ENCODE measurements at places on chromosomes 6 and 20.
A peak's percentile ranks its signal among the peaks of the same experiment; 100 is the strongest.

DNA sequence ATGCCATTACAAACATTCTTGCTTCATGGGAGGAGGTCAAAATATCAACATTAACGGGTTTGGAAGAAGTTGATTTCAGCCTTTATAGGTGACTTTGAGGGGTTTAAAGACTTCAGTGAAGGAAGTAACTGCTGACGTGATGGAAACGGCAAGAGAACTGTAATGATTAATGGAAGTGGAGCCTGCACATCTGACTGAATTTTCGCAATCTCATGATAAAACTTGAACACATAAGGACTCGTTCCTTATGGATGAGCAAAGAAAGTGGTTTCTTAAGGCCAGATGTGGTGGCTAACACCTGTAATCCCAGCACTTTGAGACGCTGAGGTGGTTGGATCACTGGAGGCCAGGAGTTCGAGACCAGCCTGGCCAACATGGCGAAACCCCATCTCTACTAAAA is 226.1 kb downstream of the BCAS1 start:
- no peak for DNase-seq

DNA sequence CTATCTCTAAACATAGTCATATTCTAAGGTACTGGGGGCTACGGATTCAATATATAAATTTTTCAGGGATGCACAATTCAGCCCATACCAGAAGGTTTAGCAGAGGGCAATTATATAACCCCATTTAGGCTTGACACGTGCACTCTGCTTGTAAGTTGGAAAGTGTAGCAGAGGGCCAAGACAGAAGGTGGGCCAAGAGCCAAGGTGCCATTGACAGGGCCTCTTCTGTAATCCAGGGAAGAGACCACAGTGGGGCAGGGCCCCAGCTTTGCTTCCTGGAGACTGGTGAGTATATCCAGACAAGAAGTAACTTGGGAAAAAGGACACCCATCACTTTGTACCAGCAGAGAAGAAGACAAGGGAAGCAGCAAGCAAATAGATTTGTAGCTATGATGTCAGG is 672.4 kb upstream of the MARCKS start:
- no peak for DNase-seq

DNA sequence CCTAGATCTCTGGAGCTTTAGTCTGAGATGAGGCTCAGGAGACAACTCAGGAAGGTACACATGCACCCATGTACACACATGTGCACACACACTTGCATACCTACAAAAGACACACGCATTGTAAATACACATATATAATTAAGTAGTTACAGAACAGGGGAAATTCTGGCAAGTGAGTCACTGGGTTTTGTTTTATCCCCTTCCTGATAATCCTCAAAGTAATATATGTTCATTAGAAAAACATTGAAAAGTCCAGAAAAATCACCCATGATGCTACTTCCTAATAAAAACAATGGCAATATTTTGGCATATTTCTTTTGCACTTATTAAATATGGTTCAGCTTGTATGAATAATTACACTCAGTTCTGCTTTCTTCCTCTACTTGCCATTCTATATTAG is 115.3 kb upstream of the ECI2 start:
- DNase-seq, result no peak

- DNase-seq, result no peak
Measured at GRCh38 chr20:58139849-58140786, 88.3 kb downstream of the ANKRD60 start.

DNA sequence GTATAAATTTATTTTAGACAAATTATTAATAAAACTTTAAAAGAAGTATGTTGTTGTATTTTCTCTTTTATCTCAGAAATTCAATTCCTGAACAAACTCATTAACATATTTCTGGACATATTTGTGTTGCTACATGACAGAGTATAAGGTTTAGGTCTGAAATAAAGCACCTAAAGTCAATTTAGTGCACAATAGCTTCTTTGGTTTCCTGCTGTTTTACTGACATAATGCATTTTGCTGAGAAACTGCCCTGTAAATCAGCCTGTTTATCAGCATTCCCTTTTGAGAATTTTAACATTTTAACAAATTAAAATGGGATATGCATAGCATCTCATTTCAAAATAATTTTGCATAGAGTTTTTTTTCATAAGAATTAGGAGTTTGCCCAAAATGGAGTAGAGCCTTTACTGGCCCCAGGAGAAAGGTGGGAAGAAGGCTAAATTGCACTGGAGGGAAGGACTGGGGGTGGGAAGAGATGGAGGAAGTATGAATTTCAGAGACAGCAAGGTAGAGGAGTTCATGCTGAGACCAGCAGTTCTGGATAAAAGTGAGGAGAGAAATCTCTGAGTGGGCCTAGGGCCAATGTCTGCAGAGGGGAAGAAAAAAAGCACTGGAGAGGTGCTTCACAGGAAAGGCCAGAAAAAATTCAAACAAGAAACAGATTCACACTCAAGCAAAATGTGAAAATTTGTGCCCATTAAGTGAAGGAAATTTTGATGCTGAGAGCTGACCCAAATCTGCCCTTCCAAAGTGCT is 324.2 kb upstream of the HSF2 start:
- no peak for DNase-seq

DNA sequence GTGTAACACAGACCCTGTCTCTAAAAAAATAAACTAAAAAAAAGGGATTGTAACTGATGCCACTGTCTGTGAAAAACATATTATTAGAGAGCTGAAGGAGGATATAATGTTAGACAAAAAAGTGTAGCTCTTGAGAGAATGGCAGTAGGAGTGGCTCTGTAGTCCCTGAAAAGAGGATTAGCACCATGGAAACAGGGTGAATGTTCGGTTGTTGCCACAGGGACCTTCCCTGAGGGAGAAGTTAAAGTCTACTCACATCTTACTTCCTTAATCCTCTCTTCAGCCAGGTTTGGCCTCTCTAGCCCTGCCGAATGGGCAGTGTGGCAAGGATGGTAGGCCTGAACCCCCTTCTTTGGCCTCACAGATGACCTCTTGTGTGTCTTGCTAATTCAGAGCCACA is 12.1 kb downstream of the SCAND1 start:
- no peak for DNase-seq

DNA sequence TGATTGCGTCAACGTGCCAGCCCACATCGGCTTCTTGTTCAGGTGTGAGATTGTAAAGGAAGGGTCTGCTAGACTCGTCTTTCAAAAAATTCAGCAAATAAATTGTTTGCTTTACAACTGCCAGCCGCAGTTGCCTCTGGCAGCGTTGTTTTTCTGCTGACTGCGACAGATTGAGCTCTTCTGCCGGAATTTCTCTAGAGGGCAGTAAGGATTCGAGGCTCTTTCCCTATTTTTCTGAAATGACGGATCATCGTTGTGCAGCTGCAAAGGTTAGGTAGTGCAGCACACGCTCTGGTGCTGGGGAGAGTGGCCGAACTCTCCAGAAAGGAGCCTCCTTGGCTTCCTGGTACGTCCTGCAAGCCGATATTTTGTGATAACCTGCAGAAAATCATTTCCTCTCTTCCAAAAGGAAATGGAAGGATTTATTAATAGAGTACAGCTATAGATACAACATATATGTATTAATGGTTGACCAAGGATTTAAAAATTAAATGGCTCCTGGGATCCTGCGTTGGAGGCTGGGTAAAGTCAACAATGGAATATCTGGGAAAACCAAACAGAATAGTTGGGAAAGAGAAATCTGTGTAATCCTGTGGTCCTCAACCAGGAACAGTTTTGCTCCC is 121.9 kb upstream of the ZFP64 start:
- no peak for DNase-seq

DNA sequence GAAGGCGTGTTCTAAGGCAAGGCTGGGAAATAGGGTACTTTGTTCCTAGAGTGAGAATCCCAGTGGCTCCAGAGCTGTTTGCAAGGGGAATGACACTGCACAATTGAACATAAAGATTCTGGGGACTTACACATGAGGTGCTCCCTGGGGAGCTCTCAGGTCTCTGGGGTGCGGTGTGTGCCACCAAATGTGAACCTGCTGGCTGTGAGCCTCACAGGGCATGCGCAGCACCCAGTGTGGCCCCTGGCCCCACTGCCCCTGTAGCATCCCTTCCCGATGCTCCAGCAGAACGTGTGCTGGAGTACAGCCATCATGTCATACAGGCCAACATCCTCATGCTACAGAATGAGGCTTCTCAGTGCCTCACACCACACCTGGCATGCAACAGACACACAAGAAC is 68.2 kb downstream of the TOX2 start:
- DNase-seq, result no peak

GRCh38 chr6:45607798-45608197 is 230.1 kb upstream of the SUPT3H start:
- no peak for DNase-seq

DNA sequence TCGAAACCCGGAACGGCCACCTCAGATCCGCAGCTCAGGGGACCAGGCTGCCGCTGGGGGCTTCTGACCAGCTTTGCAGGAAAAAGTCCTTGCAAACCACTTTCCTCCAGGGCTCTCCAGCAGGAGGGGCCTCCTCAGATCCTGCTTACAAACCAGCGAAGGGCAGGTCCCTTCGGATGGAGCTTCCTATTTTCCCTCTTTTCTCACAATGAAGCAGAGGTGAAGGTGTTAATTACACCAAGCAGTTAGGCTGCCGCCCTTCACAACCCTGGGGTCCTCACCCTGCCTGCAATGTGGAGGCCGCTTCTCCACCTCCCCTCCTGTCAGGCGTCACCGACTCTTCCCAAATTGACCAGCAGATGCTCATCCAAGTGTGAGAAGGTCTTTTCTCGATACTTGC is 5.7 kb downstream of the ARHGAP40 start:
- no peak for DNase-seq

GRCh38 chr6:16006681-16007080 is 122.2 kb upstream of the MYLIP start:
- DNase-seq, result no peak

GRCh38 chr6:161316531-161316930 is 42.7 kb upstream of the AGPAT4 start:
- DNase-seq, result no peak

GRCh38 chr20:46137816-46138215 is 19.7 kb downstream of the CD40 start:
- no peak for DNase-seq

GRCh38 chr6:143286251-143286795 is 164.2 kb downstream of the ADAT2 start:
- DNase-seq, result no peak

GRCh38 chr20:58523072-58523970 is 8.1 kb upstream of the APCDD1L start:
- DNase-seq, result no peak

- DNase-seq, result peak; percentile 82
Measured at GRCh38 chr20:63635431-63636141, 8.7 kb upstream of the GMEB2 start.

GRCh38 chr6:123810214-123810613 is 6.5 kb downstream of the NKAIN2 start:
- DNase-seq, result no peak

DNA sequence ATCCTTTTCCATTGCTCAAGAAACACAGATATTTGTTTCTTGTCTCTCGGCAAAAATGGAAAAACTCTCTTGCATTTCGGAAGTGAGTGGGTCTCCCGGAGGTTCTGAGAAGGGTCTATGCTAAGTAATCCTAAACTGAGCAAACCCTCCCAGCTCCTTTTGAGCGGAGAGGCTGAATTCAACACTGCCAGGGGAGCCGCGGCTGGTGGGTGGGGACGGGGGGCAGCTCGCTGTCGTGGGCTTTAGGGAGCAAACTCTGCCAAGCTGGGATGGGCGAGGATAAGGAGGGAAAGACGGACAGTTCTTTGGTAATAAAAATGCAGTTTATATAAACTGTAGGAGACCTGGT is 211.4 kb downstream of the FOXC1 start:
- DNase-seq, result no peak

DNA sequence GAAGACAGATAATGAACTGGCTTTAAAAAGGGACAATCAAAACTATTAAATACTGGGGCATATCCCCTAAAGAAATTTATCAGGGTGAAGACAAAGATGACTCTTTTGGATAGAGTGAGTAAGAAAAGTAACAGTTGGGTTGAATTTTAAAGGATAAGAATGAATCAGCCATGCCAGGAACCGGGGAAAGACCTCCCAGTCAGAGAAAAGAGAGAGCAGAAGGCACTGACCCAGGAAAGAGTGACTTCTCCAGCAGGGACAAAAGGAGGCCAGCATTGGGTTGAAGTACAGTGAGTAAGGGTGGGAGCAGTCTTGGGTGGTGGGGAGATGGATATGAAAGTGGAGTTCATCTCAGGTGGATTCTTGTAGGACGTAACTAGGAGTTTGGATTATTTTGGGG is 516.9 kb upstream of the JAG1 start:
- DNase-seq, result no peak

DNA sequence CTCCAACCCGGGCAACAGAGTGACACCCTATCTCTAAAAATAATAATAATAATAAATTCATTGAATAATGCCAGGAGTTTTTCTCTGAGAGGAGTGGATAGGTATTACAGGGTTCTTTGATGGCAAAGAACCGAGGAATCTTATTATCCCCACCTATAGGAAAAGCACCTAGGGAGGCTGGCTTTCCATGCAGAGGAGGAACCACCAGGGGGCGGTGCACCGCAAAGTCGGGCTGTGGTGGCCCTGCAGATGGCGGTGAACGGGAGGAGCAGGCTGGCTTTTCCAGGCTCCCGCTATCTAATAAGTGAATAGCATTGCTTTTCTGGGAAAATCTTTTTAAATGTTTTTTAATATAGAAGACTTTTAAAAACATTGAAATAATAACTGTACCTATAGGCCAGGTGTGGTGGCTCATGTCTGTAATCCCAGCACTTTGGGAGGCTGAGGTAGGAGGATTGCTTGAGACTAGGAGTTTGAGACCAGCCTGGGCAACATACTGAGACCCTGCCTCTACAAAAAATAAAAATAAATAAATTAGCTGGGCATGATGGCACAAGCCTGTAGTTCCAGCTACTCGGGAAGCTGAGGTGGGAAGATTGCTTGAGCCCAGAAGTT is 864.2 kb downstream of the KIF16B start:
- DNase-seq, result peak; percentile 4

DNA sequence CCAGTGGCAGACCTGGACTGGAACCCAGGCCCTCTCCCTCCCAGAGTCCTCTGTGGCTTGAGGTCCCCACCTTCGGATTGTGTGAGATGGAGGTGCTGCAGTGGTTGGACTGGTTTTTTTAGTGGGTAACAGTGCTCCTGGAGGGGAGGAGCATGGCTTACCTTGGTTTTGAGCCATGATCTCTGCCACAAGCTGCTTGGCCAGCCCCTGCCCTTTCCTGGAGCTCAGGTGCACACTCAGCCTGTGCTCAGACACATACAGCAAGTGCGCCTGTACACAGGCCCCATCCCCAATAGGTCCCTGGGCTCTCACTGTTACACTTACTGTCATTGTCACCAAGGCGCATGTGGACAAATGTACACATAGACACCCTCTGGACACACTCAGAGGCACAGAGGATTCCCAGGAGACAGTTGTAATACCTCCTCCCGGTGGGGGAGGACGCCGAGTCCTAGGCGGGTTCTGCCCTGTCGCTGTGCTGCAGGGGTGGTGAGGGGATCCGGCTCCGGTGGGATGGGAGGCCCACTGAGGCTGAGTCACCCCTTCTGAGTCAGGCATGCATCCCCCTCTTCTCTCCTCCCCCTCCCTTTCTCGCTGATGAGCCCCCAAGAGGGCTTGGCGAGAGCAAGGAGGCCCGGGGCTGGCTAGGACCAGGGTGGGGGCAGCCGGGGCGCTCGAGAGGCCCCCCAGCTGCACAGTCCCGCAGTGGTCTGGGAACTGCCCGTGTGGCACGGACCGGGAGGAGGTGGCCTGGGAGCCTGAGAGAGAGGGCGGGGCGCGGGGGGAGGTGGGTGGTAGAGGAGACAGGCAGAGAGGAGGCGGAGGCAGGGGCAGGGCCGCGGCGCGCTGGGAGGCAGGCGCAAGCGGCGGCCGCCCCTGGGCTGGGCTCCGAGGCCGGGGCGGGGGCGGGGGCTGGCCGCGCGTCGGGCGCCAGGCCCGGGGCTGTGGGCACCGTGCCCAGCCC is 522 bp upstream of the EPB41L1 start:
- DNase-seq, result no peak

Measured in CD4-positive, alpha-beta T cell treated with Interleukin-15 for 4 hours (primary cell).